ENCODE measurements at places on chromosomes 11 and 22. TPM values are rescaled to one million over a fixed set of nuclear protein-coding genes. Genes with fewer than 3 reads are reported as not detected.

DNA sequence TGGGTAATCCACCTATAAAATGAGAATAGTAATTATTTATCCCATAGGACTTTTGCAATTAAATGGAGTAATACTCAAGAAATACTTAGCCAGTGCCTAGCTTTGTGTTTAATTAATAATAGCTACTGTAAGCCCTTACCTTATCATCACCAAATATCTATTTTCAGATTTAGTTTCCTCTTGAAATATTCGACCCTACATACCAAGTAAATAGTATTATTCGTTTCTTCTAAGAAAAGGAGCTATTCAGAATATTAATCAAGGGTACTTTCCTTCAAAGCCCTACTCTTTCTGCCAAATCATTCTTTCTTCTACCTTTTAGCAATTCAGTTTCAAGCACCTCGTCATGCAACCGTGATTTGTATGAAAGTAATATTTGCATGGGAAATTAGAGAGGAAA lies 6.7 kb downstream of the FBXO3 start:
- H3K4me1 ChIP-seq = peaks cover 13% of the 10 kb centered on the region
- no peak overlapping the region for H3K4me3 ChIP-seq
- no peaks in the 10 kb centered on the region for H3K27me3 ChIP-seq

Gene C1QTNF5
- total RNA-seq = not detected

GRCh38 chr11:87440076-87440770 lies 402.5 kb downstream of the TMEM135 start:
- H3K4me1 ChIP-seq = no peaks in the 10 kb centered on the region
- H3K27me3 ChIP-seq = no peaks in the 10 kb centered on the region
- no peak overlapping the region for H3K4me3 ChIP-seq
- H3K36me3 ChIP-seq = no peaks in the 10 kb centered on the region
- H3K27ac ChIP-seq = no peak overlapping the region

Gene HORMAD2
- not detected for total RNA-seq

DNA sequence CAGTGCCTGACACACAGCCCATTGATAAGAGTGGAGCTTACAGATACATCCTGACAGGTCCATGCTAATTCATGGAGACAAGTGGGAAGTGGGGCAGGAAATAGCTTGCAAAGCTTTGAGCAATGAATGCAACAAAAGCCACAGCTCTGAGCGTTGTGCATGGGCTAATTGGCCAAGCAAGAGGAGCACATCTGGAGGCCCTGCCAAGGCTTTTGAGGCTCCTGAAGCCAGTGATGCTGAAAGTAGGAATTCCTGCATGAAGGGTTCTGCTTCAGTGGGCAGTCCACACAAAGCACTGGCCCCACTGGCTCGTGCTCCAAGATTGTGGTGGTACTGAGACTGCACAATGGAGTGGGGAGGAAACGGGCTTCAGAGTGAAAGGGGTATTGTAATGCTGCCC lies 103.8 kb upstream of the CSNK2A3 start:
- no peak overlapping the region for H3K27ac ChIP-seq
- H3K4me3 ChIP-seq = no peak overlapping the region
- no peak for DNase-seq
- no peaks in the 10 kb centered on the region for H3K4me1 ChIP-seq
- H3K36me3 ChIP-seq = no peaks in the 10 kb centered on the region

GRCh38 chr22:19769393-19769715 lies 8.8 kb downstream of the TBX1 start:
- no peak for DNase-seq
- no peaks in the 10 kb centered on the region for H3K36me3 ChIP-seq
- peaks cover 17% of the 10 kb centered on the region for H3K4me1 ChIP-seq
- H3K27ac ChIP-seq = no peak overlapping the region
- H3K4me3 ChIP-seq = no peak overlapping the region

GRCh38 chr22:46119093-46119728 lies 31.1 kb upstream of the PPARA start:
- H3K4me1 ChIP-seq = no peaks in the 10 kb centered on the region
- DNase-seq = no peak
- no peaks in the 10 kb centered on the region for H3K36me3 ChIP-seq
- H3K27me3 ChIP-seq = no peaks in the 10 kb centered on the region
- no peak overlapping the region for H3K4me3 ChIP-seq

GRCh38 chr11:30377347-30377746 lies 54.4 kb downstream of the ARL14EP start:
- no peak for DNase-seq
- no peak overlapping the region for H3K4me3 ChIP-seq
- H3K27me3 ChIP-seq = no peaks in the 10 kb centered on the region
- no peaks in the 10 kb centered on the region for H3K4me1 ChIP-seq
- H3K27ac ChIP-seq = no peak overlapping the region
- H3K36me3 ChIP-seq = no peaks in the 10 kb centered on the region

Gene IGLL1
- not detected for total RNA-seq

DNA sequence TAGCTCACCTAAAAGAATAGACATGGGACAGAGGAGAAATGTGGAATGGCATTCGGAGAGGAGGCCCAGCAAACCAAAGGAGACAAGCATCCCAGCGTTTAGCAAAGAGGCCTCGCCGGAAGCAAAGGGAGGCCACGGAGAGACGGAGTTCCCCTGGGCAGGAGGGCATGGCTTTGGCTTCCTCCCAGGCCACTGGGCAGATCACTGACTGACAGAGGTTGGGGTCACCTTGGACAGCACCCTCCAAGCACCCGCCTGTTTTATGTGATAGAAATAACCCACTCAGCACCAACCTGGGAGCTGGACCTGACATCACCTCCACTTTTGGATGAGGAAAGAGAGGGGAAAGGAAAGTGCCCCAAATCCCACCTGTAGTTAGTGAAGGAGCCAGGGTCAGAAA lies 434.1 kb downstream of the BRD1 start:
- no peak for DNase-seq
- no peak overlapping the region for H3K27ac ChIP-seq
- H3K36me3 ChIP-seq = no peaks in the 10 kb centered on the region
- no peak overlapping the region for H3K4me3 ChIP-seq
- H3K4me1 ChIP-seq = no peaks in the 10 kb centered on the region

- H3K27ac ChIP-seq = no peak overlapping the region
- H3K4me1 ChIP-seq = no peaks in the 10 kb centered on the region
- no peak overlapping the region for H3K4me3 ChIP-seq
- no peaks in the 10 kb centered on the region for H3K36me3 ChIP-seq
- no peaks in the 10 kb centered on the region for H3K27me3 ChIP-seq
Measured at GRCh38 chr11:86623041-86623621, 49.3 kb downstream of the ME3 start.

DNA sequence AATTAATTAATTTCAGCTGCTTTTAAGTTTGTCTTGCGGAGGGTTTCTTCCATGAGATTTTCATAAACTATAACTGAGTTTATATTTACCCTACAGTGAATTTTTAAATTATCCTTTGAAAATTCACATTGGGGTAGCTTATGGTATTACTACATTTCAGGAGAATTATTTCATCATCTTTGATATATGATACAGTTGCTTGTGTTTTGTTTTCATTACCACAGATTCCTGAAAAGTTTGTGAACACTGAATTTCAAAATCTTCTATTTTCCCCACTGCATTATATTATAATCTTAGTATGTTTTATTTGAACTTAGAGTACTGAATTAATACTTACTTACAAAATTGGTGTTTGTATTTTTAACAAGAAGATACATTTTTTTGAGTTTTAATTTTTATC lies 24.4 kb downstream of the METTL15 start:
- H3K4me1 ChIP-seq = no peaks in the 10 kb centered on the region
- no peak overlapping the region for H3K27ac ChIP-seq
- no peak overlapping the region for H3K4me3 ChIP-seq
- no peaks in the 10 kb centered on the region for H3K27me3 ChIP-seq
- DNase-seq = no peak
- H3K36me3 ChIP-seq = no peaks in the 10 kb centered on the region

DNA sequence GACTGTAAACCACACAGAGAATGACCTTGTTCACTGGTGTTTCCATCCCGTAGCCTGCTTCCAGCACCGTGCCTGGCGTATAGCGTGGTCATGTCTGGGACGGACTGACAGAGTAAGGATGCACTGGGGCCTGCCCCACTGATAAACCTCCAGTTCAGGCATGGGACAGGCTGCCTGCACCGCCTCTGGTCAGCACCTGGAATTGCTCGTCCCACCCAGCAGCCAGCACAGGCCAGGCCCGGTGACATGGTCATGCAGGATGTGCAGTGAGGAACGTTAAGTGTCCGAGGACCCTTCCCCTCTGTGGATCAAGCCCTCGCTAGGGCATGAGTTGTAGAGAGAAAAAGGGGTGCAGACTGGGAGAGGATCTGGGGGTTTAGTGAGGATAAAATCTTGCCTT lies 44.8 kb downstream of the LMO1 start:
- H3K27me3 ChIP-seq = no peaks in the 10 kb centered on the region
- H3K4me1 ChIP-seq = no peaks in the 10 kb centered on the region
- H3K27ac ChIP-seq = no peak overlapping the region

- no peak overlapping the region for H3K4me3 ChIP-seq
- no peaks in the 10 kb centered on the region for H3K4me1 ChIP-seq
- no peak for DNase-seq
- H3K36me3 ChIP-seq = no peaks in the 10 kb centered on the region
- H3K27me3 ChIP-seq = no peaks in the 10 kb centered on the region
Measured at GRCh38 chr11:90916706-90917105, 693.9 kb upstream of the CHORDC1 start.

Gene SIK2
- 8.8 TPM for total RNA-seq

Gene DRICH1
- total RNA-seq = 0.66 TPM

- H3K36me3 ChIP-seq = no peaks in the 10 kb centered on the region
- H3K27ac ChIP-seq = peak overlapping the region; percentile 81
- H3K4me3 ChIP-seq = no peak overlapping the region
Measured at GRCh38 chr11:72738199-72739141, 13.7 kb downstream of the ARAP1 start.

DNA sequence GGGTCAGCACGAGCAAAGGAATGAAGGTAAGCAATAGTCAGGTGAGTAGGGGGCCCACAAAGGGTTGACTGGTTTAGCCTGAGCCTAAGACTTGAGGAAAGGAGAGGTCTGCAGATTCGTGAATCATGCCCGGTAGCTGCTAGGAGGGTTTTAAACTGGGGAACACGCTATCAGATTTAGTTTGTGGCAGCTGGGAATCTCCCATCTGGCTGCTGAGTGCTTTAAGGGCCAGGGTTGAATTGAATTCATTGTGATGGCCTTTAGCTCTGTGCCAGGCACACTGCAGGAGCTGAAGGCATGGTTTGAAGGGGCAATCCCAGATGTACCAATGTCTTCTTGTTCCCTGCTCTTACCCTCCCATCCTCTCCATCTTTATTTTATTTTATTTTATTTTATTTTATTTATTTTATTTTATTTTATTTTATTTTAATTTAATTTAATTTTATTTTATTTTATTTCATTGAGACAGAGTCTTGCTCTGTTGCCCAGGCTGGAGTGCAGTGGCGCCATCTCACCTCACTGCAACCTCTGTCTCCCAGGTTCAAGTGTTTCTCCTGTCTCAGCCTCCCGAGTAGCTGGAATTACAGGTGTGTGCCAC lies 1.9 kb upstream of the NECTIN1 start:
- H3K27ac ChIP-seq = no peak overlapping the region
- no peaks in the 10 kb centered on the region for H3K36me3 ChIP-seq

DNA sequence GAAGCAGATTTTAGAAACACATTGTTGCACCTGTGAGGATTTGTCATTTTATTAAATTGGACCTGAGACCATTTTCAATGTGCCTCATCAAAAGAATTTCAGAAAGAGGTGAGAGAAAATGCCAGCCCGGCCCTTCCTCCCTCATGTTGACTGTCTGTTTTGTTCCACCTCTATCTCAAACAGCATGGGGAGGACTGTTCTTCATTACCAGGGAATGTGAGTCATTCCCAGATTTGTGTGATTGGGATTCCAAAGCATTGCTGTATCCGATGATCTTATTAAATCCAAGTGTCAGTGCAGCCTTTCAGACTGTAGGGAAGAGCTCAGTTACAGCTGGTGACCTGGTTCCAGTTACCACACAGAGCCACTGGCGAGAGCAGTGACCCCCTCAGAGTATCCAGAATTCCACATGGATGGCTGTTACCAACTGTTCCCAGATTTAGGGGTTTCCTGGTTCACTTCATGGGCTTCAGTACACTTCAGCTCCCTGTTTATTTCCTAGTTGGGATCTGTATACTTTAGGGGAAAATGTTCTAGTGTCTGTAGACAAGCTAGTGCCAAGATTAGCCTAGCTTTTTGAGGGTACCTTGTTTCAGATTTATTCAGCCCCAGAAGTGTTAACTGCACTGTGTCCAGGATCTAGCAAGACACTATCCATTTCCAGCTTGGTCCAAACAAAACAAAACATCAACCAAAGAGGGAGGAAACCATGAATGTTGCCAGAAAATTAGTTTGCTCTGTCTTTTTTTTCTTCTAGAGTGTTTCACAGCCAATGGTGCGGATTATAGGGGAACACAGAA lies 20.9 kb downstream of the KREMEN1 start:
- DNase-seq = no peak
- H3K4me3 ChIP-seq = no peak overlapping the region
- H3K4me1 ChIP-seq = no peaks in the 10 kb centered on the region
- H3K36me3 ChIP-seq = no peaks in the 10 kb centered on the region

GRCh38 chr11:66489636-66490035 lies 9.4 kb downstream of the DPP3 start:
- no peaks in the 10 kb centered on the region for H3K27me3 ChIP-seq
- no peaks in the 10 kb centered on the region for H3K36me3 ChIP-seq
- no peaks in the 10 kb centered on the region for H3K4me1 ChIP-seq
- DNase-seq = no peak
- H3K27ac ChIP-seq = no peak overlapping the region

Gene H19
- not detected for total RNA-seq

Gene ESAM
- total RNA-seq = 0.77 TPM

Gene SERPIND1
- total RNA-seq = not detected

Gene TRPM5
- not detected for total RNA-seq

- no peak for DNase-seq
- H3K27me3 ChIP-seq = no peaks in the 10 kb centered on the region
- H3K4me1 ChIP-seq = no peaks in the 10 kb centered on the region
- H3K27ac ChIP-seq = no peak overlapping the region
- H3K4me3 ChIP-seq = no peak overlapping the region
- H3K36me3 ChIP-seq = no peaks in the 10 kb centered on the region
Measured at GRCh38 chr11:6298605-6299004, 21.7 kb downstream of the CAVIN3 start.

All from CD8-positive, alpha-beta memory T cell (primary cell).